Neural progenitor cell (in vitro differentiated cells): ENCODE measurements at places on chromosomes 11 and 22.
A peak's percentile ranks its signal among the peaks of the same experiment; 100 is the strongest.

DNA sequence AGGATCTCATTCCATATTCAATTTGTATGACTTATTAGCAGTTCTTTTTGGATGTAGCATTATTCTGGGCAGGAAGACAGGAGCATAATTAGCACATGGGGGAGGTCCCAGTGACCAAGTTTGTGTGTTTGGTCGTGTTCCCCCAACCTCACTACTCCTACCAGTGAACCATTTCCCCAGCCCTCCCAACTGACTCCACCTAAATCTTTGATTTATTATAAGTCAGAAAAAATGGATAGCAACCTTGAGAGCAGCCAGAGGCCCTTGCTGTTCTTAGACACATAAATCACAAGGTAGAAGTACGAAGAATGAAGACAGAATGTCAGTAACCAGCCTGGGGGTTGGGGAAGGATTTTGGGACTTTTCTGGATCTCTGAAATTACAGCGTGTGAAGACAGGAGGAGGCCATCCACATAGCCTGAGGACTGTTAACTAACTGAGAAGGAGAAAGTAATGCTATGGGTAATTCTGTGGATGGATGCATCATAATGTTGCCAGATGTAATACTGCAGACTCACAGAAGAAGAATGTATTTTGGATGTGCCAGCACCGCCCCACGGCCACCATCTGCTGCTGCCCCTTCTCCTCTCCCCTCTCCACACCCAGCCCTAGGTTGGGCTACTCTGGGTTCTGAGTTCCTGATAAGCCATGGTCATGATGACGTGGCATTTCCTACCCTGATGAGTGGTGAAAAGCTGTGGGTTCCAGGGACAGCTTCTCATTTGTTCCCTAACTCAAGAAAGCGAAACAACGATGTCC lies 124.3 kb upstream of the TTC12 start:
- no peak for DNase-seq

DNA sequence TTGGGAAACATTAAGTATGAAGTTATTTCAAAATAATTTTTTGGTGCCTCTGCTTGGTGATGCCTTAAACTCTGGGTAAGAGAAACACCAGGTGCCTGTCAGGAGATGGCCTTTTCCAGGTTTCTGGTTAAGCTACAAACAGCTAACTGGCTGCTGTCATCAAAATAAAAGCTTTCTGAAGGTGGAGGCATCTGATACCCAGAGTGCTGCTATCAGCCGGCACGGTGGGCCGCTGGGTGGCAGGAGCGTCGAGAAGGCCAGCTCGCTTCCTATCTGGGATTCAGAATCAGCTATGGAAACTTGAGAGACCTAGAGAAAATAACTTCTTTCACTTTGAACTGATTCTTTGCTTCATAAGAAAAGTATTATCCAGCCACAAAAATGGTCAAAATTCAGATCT lies 80.8 kb upstream of the PITPNB start:
- DNase-seq = no peak

DNA sequence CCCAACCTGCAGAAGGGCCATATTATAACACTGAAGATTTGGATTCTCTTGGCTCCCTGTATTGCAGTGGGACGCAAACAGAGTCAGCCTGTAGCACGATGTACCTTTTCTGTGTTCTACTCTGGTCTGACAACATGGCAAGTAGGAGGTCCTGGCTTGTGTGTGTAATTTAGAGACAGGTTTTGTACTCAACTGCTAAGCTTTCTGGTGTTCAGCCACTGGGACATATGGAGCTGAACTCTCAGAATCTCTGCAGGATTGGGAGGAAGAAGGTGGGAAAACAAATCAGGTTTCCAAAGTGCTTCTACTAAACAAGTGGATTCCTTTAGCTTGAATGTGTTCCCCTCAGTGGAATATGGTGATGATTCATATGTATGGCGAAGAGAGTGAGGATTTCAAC lies 192.5 kb upstream of the MTMR2 start:
- DNase-seq = no peak

- DNase-seq = peak; percentile 88
These were observed 2.9 kb downstream of the RPL3 start for GRCh38 chr22:39316440-39317083.

GRCh38 chr11:77819921-77820564 lies 479 bp downstream of the RSF1 start:
- peak; percentile 80 for DNase-seq

GRCh38 chr11:118002541-118003423 lies 16.6 kb downstream of the IL10RA start:
- peak; percentile 86 for DNase-seq

- no peak for DNase-seq
These were observed 48.6 kb upstream of the OLFML1 start for GRCh38 chr11:7436657-7437056.

DNA sequence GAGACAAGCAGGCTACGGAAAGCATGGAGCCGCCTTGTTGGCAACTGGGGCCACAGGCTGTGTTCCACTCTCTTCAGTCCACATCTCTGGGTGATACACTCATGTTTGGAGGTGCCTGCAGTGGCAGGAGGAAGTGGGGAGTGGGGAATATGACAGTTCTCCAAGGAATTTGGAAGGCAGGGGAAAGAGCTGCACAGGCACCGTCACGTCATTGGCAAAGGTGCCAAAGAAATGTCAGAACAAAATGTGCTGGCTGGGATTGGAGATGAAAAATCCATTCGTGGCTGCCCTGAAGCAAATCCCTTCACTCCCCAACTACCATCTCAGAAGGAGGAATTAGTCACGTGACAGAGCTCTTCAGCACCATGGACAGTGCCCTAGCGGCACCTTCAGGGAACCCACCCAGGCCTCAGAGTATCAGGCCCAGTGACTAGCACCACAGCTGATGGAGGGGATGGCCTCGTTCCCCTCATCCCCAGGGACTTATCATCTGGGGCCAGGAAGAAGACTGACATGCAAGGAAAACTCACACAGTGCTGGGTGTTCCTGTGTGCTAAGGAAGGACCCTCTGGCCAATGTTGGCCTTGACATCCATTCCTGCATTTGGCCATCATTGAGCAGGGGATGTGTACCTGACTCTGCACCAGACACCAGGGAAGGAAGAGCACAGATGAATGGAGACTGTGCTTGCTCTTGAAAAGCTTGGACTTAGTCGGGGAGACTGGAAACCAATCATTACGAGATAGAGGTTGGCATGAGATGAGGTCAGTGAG lies 48.5 kb upstream of the PRDM11 start:
- DNase-seq = peak; percentile 93

DNA sequence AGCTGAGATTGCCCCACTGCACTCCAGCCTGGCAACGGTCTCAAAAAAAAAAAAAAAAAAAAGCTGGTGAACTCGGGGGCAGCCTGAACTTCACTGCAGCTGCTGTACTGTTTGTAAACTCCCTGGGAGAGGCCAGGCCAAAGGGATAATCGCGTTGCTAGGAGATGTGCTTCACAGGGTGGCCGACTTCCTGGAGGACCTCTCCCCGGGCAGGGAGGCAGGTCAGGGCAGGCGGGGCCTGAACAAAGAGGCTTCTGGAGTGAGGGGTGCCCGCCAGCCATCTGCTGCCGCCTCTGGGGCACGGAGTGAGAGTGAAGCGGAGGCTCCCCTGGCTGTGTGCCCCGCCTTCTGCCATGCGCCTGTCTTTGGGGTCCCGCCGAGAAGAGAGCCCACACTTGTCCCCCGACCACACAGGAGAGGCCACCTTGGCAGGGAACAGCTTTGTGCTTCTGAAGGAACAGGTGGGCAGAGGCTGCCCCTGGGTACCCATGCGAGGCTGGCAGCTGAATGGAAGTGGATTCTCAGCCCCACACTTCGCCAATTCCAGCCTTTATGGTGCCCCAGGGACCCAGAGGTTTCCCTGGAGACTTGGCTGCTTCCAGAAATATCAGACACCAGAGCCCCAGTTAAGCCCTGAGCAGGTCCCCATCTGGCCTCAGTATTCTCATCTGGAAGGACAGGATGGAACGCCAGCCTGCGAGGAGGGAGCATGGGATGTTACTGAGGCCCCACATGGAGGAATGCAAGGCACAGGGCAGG lies 29.6 kb downstream of the TMEM184B start:
- peak; percentile 65 for DNase-seq

- DNase-seq = peak; percentile 99
These were observed at the start of gene KIAA1671 for GRCh38 chr22:24951942-24952836. Gene KIAA1671, plus strand, starts transcription at chr22:24952716. Its CDS starts 75,284 bp downstream, at chr22:25028000.

DNA sequence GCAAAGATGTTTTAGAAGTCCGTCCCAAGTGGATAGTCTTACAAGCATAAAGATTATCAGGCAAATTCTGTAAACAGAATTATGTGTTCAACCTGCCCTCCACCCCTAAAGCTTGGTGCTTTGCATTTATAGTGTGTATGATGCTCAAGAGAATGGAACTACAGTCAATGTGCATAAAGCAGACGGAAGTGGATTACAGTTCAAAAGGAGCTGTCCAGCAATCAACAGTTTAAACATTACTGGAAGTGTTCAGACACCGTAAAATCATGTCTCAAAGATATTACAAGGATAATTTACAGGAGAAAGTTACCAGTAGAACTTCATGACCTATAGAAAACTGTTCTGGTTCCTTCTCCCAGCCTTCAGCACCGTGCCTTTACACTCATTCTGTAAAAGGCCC lies 1.0 kb downstream of the RIC3 start:
- peak; percentile 46 for DNase-seq

DNA sequence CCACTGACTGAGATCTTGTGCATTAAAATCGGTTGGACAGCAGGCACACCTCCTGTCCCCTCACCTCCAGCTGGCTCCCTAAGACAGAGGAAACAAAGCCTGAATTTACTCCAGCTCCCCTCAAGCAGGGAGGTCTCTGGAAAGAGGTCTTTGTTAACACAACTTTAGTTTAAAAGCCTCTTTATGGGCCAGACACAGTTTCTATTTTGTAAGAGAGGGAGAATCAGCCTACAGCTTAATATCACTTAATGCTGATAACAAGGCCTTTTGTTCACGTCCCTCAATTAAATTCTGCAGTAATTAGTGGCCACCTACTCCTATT lies 36.3 kb downstream of the PLEKHA7 start:
- peak; percentile 67 for DNase-seq

GRCh38 chr11:103936059-103936458 lies 100.4 kb upstream of the DDI1 start:
- DNase-seq = no peak

GRCh38 chr11:33490842-33491370 lies 209.7 kb downstream of the C11orf91 start:
- DNase-seq = no peak

DNA sequence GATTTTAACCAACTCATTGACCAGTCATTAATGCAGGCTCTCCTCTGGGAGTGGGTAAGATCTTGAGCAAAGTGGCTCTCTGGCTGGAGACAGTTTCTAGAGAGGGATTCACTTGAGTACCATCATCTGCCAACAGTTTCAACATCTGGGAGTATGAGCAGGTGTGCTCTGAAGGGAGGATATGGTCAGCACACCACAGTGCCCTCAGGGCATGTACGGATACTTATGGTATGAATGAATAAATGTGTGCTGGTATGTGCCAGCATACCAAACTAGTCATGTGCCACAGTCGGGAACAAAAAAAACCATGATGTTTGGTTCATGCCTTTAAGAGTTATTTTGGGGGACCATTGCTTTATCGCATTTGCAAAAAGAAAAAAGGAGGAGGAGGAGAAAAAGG lies 1197.5 kb upstream of the TENM4 start:
- no peak for DNase-seq

- DNase-seq = peak; percentile 95
These were observed 494.5 kb upstream of the LARGE1 start for GRCh38 chr22:34414467-34415440.

DNA sequence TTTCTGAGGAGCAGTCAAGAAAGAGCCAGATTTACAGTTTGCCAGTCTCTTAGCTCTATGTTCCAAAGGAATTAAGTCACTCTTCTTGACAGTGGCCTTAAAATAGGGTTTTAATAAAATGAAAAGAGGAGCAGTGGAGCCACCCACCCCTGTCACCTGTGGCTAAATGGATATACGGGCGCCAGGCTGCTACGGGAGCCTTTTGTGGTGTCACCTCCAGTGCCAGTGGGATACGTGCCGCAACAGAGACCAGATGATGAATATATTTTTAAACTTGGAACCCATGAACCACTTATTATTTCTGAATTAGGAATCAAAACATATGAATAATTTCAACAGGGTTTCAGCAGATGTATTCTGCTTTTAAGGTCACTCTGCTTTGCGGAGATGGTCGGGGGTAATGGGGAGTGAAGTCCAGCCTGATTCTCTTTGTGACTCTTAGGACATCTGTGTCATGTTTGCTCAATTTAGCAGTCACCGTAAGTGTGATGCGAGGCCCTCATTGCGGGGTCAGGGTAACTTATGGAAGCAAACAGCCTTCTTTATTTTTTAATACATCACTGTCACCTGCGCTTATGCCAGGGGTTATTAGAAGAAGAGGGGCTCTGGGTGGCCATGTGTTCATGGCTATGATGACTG lies 64.3 kb downstream of the ZBTB16 start:
- no peak for DNase-seq

DNA sequence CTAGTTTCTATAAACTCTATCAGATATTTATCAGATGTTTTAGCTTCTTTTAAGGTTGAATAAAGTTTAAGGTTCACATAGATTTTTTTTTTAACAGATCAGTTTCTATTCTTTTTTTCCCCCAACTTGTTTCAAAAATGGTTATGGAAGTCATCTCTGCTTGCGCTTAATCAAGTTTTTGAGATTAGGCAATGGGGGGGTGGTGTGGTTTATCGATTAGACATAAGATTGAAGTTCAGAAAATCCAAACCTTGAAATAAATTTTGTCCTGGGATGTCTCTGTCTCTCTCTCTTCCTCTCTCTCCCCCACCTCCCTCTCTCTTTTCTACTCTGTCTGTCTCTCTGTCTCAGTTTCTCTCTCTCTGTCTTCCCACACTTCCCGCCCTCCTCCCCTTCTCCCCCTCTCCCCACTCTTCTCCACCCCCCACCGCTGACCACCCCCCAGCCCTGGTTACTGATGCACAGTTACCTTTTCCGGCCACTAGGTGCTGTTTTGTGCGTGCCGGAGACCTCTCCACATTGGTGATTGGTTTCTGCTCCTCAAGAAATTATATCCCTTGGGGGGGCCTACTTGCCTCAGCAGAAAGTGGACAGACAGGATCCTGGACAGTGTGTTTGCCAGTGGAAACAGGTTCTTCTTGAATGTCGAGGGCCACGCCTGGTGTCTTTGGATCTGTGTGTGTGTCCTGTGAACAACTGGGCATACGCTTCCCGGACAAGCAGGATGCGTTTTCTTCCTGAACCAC lies 29.7 kb upstream of the ANO1 start:
- peak; percentile 69 for DNase-seq

GRCh38 chr11:79663017-79663416 lies 222.2 kb upstream of the TENM4 start:
- peak; percentile 37 for DNase-seq

- DNase-seq = no peak
These were observed 16.8 kb downstream of the EED start for GRCh38 chr11:86261328-86261727.

- DNase-seq = no peak
These were observed 9.5 kb downstream of the GRK2 start for GRCh38 chr11:67275606-67276409.
